ENCODE measurements at places on chromosomes 6 and 20. TPM values are rescaled to one million over a fixed set of nuclear protein-coding genes. Genes with fewer than 3 reads are reported as not detected.

The ZNF311 gene
- 2.9 TPM for total RNA-seq

DNA sequence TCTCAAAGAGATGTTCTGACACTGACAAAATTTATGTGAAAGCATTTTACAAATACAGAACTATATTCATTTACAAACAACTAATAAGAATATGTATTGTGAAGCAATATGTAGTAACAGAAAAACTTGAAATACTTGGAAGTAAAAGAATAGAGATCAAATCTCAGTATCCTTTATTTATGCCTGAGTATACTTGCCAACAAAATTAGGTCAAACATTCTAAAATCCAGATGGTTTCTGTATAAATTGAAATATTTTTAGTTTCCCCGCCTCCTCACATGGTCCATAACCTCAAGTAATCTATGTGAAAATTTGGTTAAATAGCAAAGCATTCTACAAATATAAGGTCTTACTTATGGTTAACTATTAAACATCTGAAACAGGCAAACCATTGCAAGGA lies 545.4 kb downstream of the EYS start:
- H3K27ac ChIP-seq = no peak overlapping the region
- H3K27me3 ChIP-seq = no peaks in the 10 kb centered on the region
- no peak for DNase-seq
- H3K36me3 ChIP-seq = no peaks in the 10 kb centered on the region
- H3K4me1 ChIP-seq = no peaks in the 10 kb centered on the region

DNA sequence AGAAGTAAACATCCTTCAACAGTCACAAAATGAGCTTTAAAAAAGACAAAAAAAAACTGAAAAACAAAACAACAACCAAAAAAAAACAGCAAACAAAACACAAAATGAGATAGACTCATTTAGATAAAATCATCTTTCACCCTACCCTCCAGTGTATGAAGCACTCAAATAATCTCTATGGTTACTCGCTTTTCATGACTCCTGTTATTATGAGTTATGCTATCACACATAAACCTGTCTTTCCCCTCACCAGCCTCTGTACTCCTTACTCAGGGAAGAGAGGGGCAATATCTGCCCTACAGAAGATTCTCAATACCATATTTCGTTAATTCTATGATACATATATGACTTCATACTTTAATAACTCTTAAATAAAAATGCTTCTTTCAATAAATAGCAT lies 158.2 kb downstream of the TPBG start:
- no peaks in the 10 kb centered on the region for H3K4me1 ChIP-seq
- DNase-seq = no peak
- no peak overlapping the region for H3K4me3 ChIP-seq
- no peaks in the 10 kb centered on the region for H3K36me3 ChIP-seq
- no peaks in the 10 kb centered on the region for H3K27me3 ChIP-seq
- H3K27ac ChIP-seq = no peak overlapping the region

GRCh38 chr6:32188381-32189068 lies 1.5 kb downstream of the PBX2 start:
- peak overlapping the region; percentile 90 for H3K27ac ChIP-seq
- DNase-seq = no peak
- H3K36me3 ChIP-seq = peaks cover 2% of the 10 kb centered on the region
- peak overlapping the region; percentile 62 for H3K4me3 ChIP-seq

DNA sequence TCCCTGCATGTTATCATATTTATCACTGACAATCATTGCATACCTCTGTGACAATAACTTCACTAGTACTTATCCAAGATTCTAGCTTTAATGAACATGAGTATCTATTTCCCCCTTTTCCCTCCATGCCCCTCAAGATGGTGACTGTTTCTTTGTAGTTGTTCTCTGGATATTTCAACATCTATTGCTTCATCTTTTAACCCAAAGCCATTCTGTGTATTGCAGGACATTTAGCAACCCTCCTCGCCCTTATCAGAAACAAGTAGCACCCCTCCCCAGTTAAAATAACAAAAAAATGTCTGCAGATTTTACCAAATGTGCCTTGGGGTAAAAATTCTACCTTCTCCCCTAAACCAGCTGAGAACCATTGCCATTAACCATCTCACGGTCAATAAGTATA lies 979.8 kb upstream of the MANEA start:
- no peak for DNase-seq
- no peak overlapping the region for H3K4me3 ChIP-seq
- no peaks in the 10 kb centered on the region for H3K36me3 ChIP-seq
- H3K4me1 ChIP-seq = no peaks in the 10 kb centered on the region
- no peaks in the 10 kb centered on the region for H3K27me3 ChIP-seq

- no peak for DNase-seq
- H3K4me3 ChIP-seq = no peak overlapping the region
- H3K27ac ChIP-seq = no peak overlapping the region
- no peaks in the 10 kb centered on the region for H3K36me3 ChIP-seq
These were observed 14.2 kb upstream of the LPA start for GRCh38 chr6:160678230-160678629.

DNA sequence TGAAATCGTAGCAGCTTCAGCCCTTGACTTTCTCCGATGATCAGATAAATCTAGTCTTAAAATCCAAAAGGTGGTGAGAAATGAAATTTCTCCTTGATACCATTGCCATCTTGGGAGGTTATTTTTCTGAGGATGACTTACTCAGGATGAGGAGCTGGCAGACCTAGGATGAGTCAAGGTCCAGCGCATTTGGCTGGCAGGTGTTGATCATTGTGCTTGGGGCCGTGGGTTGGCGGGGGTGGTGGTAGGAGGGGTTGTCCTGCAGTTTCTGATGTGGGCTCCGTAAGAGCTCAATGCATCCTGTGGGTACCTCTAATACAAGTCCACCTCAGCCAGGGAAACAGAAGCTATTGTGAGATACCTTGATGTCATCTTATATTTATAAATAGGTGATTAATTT lies 148.3 kb upstream of the SCGN start:
- no peak for DNase-seq
- no peak overlapping the region for H3K27ac ChIP-seq

DNA sequence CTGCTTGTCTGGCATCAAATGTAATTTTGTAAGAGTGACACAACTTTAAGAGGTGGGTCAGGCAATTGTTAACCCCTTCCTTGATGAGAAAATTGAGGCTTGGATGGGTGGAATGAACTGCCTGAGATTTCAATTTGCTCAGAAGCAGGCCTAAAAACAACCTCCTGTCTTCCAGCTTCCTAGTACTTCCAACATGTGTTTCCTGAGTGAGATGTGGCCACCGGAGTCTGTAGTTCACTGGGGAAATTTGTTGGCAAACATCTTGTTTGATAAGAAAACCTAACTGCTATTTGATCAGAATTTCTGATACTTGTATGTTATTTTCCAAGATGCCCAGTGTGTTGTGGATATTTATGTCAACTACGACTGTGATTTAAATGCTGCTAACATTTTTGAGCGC lies 51.3 kb downstream of the ARFGEF2 start:
- H3K27me3 ChIP-seq = no peaks in the 10 kb centered on the region
- H3K36me3 ChIP-seq = peaks cover 10% of the 10 kb centered on the region
- no peaks in the 10 kb centered on the region for H3K4me1 ChIP-seq
- H3K27ac ChIP-seq = no peak overlapping the region

DNA sequence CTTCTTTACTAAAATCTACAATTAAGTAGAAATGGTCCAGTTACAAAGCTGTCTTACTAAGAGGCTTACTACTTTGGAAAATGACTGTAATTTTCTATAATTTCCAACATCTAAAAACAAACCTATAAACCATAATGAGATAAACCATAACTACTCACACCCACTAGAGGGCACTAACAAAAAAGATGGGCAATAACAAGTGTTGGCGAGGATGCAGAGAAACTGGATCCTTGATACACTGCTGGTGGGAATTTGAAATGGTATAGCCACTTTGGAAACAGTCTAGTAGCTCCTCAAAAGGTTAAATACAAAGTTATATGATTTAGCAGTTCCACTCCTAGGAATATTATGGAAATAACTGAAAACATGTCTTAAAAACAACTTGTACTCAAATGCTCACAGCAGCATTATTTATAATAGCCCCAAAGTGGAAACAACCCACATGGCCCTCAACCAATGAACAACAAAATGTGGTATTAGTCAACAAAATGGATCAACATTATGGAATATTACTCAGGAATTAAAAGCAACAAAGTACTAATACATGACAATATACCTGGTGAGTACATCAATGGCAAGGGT lies 50.6 kb downstream of the GJA10 start:
- H3K27me3 ChIP-seq = no peaks in the 10 kb centered on the region
- H3K4me1 ChIP-seq = no peaks in the 10 kb centered on the region
- H3K4me3 ChIP-seq = no peak overlapping the region
- no peak overlapping the region for H3K27ac ChIP-seq
- DNase-seq = no peak

GRCh38 chr6:119479860-119480655 lies 130.5 kb upstream of the MAN1A1 start:
- H3K27ac ChIP-seq = no peak overlapping the region
- H3K4me3 ChIP-seq = no peak overlapping the region
- no peaks in the 10 kb centered on the region for H3K27me3 ChIP-seq
- DNase-seq = no peak
- H3K36me3 ChIP-seq = no peaks in the 10 kb centered on the region
- no peaks in the 10 kb centered on the region for H3K4me1 ChIP-seq

The ZNF133 gene
- total RNA-seq = 17.4 TPM

DNA sequence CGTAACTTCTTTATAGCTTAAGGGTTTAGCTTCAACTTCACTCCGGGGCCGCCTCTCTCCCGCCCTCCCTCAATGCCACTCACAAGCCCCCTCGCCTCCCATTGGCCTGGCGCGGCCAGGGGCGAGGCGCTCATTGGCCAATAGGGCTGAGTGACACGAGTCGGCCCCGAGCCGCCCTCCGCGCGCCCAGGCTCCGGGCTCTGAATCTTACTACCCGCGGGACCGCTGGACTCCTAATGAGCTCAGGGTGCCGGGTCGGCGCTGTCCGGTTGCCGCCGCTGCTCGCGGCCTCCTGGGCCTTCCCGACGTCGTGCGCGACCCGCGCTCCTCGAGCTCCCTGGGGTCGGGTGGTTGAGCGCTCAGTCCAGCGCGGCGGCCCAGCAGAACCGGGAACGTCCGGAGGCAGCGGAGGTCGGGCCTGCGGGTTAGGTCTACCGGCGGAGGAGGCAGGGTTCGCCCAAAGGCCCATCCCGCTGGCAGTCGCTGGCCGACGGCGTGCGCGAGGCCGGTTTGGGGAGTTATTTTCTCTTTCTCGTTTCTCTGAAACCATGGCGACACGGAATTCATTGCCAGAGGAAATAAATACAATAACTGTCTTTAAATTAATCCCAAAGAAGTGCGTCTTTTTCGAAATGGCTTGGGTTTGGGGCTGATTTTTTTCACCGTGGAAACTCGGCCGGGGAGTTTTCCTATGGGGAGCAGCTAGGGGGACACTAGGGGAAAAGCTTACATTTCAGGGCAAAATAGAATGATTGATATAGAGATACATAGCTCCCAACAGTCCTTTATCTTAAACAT lies at the start of gene SIM1:
TSS of gene SIM1 (minus strand) at position 19 of the 798 bp plus-strand sequence. CDS start 1,453 bp downstream, outside the sequence.
- no peak within 1 kb of the TSS for H3K4me3 ChIP-seq
- no peaks in the 10 kb centered on the region for H3K4me1 ChIP-seq
- DNase-seq = no peak
- H3K27ac ChIP-seq = no peak within 1 kb of the TSS
- H3K27me3 ChIP-seq = no peaks in the 10 kb centered on the region

The HLA-DMB gene
- total RNA-seq = not detected

The EPPIN gene
- not detected for total RNA-seq

GRCh38 chr6:170108890-170109587 lies 181.8 kb downstream of the DLL1 start:
- DNase-seq = no peak
- no peak overlapping the region for H3K4me3 ChIP-seq
- no peaks in the 10 kb centered on the region for H3K36me3 ChIP-seq
- no peaks in the 10 kb centered on the region for H3K27me3 ChIP-seq

DNA sequence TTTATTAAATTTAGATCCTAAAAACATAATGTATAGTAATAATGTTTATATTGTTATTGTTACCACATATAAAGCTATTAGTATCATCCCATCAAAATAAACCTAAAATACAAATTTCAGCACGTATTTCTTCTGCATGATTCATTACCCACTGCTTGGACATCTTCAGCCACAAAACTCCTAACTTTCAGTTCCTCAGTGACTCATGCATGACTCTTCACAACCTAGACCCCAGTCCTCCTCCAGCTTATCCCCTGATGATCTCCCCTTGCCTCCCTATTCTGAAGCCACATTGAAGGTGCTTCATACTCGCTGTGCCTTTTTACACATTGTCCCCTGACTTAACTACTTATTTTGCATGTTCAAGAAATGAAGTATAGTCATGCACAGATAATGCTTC lies 11.2 kb upstream of the GPRC6A start:
- peaks cover 12% of the 10 kb centered on the region for H3K4me1 ChIP-seq
- no peaks in the 10 kb centered on the region for H3K36me3 ChIP-seq
- no peak for DNase-seq
- no peaks in the 10 kb centered on the region for H3K27me3 ChIP-seq
- H3K27ac ChIP-seq = no peak overlapping the region

DNA sequence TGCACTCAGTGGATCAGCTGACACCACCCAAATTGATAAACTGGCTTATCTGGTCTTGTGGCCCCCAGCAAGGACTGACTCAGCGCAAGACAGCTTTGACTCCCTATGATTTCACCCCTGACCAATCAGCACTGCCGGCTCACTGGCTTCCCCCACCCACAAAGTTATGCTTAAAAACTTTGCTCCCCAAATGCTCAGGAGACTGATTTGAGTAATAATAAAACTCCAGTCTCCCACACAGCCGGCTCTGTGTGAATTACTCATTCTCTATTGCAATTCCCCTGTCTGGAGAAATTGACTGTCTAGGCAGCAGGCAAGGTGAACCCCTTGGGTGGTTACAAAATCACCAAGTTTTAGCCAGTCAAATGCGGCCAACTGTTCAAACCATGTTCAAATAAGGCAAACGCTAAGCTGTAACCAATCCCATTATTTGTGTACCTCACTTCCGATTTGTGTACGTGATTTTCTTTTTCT lies 32.5 kb downstream of the SLC22A2 start:
- H3K27ac ChIP-seq = no peak overlapping the region
- no peak overlapping the region for H3K4me3 ChIP-seq
- no peaks in the 10 kb centered on the region for H3K36me3 ChIP-seq
- no peak for DNase-seq

DNA sequence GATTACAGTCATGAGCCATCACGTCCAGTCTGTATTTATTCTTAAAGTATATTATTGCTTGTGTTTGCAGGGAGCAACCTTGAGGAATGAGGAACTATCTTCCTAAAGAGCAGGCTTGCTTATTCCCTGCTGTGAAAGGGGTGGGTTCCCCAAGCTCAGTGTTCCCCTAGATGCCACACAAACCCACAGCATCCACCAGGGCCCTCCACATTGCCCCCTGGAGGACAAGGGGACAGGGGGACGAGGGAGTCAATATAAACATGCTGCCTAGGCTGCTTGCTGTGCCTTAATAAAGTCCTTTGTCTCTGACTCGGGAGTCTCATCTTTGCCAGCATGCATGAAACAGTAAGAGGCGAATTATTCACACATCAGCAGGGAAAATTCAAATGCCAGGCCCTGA lies 8.0 kb upstream of the IDH3B start:
- H3K36me3 ChIP-seq = no peaks in the 10 kb centered on the region
- no peaks in the 10 kb centered on the region for H3K4me1 ChIP-seq
- H3K27ac ChIP-seq = no peak overlapping the region
- peak; percentile 33 for DNase-seq

GRCh38 chr6:138572885-138573284 lies 73.6 kb upstream of the NHSL1 start:
- H3K4me1 ChIP-seq = peaks cover 14% of the 10 kb centered on the region
- no peak overlapping the region for H3K27ac ChIP-seq
- DNase-seq = no peak
- no peaks in the 10 kb centered on the region for H3K36me3 ChIP-seq
- H3K27me3 ChIP-seq = no peaks in the 10 kb centered on the region
- H3K4me3 ChIP-seq = no peak overlapping the region
